Epithelial cell of esophagus (primary cell): ENCODE measurements at places on chromosomes 12 and 14.

GRCh38 chr14:105483300-105484068 lies 3.2 kb upstream of the CRIP1 start:
- DNase-seq, result peak; percentile 55

GRCh38 chr12:124687917-124688316 lies 120.5 kb upstream of the NCOR2 start:
- DNase-seq, result no peak

DNA sequence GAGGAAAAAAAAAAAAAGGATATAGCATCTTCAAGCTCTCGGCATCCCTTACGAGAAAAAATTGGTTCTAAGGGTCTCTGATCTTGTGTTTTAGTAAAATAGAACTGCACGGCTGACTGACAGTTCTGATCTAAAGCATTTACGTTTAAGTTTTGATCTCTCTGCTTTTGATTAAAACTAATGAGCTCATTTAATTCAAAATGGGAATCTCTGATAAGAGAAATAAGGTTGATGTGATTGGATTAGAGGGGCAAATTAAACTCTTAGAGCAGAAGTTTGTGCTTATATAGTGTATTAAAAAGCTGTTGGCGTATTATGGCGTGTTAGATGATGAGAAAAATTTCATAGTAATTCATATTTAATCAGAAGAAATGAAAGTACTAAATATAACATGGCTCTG lies 217.6 kb downstream of the EGLN3 start:
- DNase-seq, result no peak

DNA sequence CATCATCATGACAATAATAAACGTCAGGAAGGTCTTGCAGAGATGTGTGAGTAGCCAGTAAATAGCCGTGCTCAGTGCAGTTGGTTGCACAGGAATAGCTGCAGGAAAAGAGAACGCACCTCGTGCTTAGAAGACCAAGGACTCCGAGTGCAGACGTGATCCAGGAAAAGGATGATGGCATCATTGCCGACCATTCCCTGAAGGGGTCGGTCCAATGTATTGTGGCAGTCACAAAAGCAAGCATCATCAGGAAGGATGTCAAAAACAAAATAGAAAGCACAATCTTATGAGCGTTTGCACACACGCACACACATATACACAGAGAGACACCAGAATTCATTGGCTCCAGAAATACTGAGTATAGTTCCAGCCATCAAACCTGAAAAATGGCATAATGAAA lies 12.8 kb downstream of the DUSP6 start:
- no peak for DNase-seq

- DNase-seq, result no peak
Measured at GRCh38 chr12:27808841-27809240, 28.8 kb upstream of the MANSC4 start.

- DNase-seq, result peak; percentile 99
Measured at GRCh38 chr14:69685218-69685616, 73.8 kb downstream of the SUSD6 start.

DNA sequence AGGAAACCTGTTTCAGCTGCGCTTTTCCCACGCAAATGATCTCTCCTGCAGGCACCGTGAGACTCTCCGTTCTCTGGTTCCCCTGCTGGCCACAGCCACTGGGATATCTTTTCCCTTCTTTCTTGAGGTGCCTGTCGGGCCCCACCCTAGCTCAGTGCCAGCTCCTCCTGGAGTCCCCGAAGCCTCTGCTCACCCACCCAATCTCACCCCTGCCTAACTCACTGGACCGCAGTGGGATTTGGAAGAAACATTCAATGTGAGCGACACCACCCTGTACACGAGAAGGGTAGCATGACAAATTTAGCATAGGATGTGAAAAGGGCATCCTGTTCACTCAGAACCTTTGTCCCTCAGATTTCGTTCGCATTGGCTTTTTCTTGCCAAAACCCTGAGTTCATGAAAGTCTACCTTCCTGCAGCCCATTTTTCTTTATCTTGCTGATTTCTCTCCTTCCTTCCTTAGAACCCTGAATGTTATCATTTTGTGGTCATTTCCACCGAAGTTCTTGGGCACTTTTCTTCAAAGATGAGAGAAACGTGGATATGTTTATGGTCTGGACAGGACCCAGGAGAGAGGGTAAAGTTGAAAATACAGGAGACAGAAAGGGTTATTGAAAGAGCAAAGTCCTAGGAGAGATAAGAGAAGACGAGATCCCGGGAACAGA lies 63.6 kb upstream of the ELK3 start:
- DNase-seq, result no peak
